Iris pigment epithelial cell (primary cell): ENCODE measurements at places on chromosomes 5 and 9.
A peak's percentile ranks its signal among the peaks of the same experiment; 100 is the strongest.

DNA sequence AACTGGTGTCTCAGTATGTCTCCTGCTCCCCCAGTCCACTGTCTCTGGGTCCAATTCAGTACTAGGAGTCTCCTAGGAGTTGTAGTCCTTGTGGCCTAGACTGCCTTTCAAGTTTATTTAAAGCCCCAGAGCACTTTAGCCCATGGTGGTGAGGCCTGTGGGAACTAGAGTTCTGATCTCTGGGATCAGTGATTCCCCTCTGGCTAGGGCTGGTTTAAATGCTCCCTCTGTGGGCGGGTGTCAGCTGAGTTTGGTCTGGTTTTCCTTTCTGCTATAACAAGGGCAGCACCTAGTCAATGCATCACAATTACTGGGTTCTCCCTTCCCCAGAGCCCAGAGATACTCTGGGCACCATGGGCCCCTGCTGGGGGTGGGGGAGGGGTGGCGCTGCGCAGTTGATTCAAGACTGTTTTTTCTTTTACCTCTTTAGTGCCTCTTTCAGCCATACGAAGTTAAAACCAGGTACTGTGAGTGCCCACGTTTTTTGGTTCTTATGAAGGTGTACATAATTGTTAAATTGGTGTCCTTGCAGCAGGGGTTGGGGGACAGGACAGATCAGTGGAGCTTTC is 9.3 kb upstream of the SLC36A3 start:
- DNase-seq = no peak

DNA sequence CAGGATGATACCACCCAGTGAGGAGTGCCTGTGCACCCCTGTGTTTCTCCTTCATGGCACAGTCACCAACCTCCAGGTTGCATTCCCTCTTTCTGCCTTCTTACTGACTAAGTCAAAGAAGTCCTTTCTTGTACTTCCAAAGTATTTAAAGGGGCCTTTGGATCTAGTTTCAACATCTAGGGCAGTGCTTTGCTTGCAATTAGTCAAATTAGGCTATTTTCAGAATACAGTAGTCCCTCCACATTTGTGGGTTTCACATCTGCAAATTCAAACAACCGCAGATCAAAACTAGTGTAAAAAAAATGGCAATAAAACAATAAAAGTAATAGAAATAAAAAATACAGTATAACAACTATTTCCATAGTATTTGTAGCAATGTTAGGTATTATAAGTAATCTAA is 333.9 kb upstream of the SEMA6A start:
- DNase-seq = no peak

GRCh38 chr5:98557916-98558315 is 215.5 kb upstream of the RGMB start:
- DNase-seq = peak; percentile 28

DNA sequence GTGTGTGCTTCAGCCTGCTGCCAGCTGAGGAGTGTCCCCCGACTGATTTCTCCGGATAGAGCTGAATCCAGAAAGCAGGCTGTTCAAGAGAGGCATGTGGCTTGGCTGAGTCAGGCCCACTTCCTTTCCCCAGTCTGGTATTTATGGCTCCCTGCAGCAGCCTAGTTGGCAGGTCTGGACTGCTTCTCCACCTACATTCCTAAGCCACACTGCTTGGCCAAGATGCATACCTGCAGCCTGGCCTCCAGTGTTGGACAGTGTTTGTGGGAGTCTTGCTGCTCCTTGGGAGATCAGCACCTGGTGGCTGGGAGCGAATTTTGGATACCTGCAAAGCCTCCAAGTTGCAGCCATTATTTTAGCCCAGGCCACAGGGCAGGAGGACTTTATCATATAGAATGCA is 670.8 kb downstream of the ACTL7B start:
- DNase-seq = peak; percentile 38

DNA sequence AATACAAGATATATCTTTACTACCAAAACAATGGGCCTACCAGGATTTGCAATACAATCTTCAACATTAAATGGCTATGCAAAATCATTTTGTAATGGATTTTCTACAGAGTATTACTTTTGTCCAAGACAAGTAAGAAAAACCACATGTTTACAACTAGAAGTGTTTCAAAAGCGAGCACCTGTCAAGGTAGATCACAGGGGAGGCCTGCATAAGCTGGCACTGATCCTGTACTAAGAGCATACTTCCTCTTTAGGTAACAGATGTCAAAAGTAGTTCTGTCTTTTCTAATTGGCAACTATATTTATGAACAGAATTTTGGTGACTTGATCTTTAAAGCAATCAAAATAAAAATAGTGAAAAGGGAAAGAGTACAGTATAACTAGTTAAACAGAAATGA is 249.0 kb downstream of the MLLT3 start:
- no peak for DNase-seq

DNA sequence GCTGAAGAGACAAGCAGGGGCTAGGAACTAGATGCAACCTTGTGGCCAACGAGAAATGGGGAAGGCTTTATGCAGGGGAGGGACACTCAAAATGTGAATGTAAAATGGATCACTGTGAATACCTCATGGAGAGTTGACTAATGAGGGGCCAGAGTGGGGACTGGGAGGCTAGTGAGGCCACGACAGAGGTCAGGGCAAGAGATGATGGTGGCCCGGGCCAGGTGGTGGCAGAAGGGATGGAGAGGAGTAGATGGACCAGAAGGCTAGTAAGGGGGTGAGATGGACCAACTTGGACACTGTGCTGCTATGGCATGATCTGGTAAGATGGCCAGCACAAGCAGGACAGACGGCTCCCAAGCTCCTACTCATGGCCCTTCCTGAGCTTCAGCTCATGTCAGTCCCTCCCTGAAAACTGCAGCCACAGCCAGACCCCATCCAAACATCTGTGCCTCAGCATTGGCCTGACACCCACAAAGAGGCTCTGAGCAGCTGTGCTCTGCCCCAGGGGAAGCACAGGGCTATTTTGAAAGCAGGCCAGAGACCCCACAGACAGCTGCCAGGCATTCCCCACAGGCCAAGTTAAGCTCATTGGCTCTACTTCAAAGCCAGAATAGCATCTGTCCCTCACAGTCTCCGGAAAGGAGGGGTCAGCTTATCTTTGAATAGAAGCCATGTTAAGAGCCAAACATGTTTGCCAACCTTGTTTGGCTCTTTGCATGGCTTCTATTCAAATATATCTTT is 22.1 kb downstream of the P4HA2 start:
- peak; percentile 57 for DNase-seq

- DNase-seq = no peak
Observed at GRCh38 chr9:75152416-75152815, 64.1 kb downstream of the OSTF1 start.

DNA sequence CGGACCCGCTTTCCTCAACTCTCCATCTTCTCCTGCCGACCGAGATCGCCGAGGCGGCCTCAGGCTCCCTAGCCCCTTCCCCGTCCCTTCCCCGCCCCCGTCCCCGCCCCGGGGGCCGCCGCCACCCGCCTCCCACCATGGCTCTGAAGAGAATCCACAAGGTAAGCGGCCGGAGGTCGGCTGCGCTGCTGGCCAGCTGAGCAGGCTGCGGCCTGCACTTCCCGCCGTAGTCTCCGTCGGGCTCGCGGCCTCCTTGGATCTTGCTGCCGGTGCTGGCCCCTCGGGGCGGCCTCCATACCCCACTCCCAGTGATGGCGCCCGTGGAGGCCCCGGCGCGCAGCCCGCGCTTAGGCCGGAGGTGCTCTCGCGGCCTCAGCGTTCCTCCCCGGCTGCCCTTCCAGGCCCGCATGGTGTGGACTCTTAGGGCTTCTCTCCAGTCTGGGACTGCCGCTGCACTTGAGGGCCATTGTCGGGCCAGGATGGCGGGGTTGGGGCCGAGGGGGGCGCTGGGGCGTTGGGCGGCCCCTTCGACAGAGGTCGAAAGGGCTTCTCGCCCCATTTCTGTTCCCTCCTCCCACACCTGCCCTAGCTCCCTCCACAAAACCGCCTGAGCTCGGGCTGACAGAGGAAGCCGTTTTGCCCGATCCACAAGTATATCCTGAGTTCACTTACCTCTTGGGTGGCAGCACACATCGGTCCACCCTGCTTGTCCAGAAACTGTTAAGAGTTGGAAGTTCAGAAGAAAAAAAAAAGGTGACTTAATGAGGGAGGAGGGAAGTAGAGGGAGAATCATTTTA is 714 bp downstream of the UBE2D2 start:
- peak; percentile 49 for DNase-seq

DNA sequence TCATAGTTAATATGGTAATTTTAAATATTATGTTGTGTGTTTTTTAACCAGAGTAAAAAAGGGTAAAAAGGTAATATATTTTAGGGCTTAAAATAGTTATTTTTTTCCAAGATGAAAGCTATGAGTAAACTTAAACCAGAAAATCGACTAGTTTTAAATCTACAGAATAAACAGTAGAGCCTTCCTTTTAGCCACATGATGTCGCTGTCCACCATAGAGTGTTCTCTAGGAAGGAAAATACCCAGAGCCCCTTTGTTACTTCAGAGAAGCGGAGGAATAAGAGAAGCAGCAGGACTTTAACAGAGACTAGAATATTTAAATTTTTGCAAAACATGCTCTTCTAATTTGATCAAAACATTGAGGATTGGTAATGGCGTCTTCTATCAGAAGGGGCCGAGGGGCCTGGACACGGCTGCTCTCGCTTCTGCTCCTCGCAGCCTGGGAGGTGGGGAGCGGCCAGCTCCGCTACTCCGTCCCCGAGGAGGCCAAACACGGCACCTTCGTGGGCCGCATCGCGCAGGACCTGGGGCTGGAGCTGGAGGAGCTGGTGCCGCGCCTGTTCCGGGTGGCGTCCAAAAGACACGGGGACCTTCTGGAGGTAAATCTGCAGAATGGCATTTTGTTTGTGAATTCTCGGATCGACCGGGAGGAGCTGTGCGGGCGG is at the start of gene PCDHA2:
Gene PCDHA2 (plus strand): TSS at position 258 of the 664 bp plus-strand sequence.
- no peak for DNase-seq

DNA sequence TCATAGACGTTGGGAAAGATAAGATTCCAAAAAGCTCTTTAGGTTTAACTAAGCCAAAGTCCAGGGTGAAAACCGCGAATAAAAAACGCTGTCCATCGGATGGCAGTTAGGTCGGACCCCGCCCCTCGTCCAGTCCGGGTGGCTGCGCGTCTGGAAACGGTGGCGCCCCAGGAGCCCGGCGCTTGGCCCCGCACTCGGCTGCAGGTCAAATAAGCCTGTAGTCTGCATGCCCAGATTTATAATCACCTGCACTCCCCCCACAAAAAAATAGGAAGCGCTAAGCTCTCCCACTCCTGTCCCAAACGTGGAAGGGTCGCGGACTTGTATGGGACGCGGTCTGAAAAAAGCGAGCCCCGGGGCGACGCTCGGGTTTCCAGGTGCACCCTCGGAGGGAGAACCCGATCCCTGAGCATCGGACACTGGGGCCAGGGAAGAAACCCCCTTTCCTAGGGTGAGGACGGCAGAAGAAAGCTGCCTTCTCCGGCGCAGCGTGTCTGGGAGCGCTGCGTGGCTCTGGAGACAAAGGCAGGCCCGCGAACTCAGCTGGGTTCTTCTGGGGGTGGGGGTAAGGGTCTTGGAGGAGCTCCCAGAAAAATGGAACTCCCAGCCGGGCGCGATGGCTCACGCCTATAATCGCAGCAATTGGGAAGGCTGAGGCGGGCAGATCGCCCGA is 923 bp upstream of the ZBTB5 start:
- peak; percentile 79 for DNase-seq

- DNase-seq = peak; percentile 57
Observed at GRCh38 chr5:36897616-36898015, 21.0 kb downstream of the NIPBL start.

- peak; percentile 43 for DNase-seq
Observed at GRCh38 chr9:90142580-90142979, 500.0 kb downstream of the DIRAS2 start.

DNA sequence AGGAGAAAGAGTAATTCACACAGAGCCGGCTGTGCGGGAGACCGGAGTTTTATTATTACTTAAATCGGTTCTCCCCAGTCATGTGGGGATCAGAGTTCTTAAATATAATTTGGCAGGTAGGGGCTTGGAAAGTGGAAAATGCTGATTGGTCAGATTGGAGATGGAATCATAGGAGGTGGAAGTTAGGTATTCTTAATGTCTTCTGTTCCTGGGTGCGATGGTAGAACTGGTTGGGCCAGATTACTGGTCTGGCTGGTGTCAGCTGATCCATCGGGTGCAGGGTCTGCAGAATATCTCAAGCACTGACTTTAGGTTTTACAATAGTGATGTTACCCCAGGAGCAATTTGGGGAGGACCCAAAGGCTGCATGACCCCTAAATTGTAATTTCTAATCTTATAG is 4.6 kb upstream of the CERCAM start:
- DNase-seq = no peak

DNA sequence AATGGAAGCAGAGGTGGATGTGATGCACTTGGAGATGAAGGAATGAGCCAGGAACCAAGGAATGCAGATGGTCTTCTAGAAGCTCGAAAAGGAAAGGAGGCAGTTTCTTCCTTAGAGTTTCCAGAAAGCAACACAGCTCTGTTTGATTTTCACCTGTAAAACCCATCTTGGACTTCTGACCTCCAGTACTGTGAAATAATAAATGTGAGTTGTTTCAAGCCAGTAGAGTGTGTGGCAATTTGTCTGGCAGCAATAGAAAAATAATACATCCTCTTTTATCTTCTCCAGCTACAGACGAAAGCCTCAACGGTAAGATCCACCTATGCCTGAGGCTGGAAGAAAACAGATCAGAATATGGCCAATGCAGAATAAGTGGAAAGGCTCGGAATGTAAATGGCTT is 199.7 kb downstream of the HINT1 start:
- DNase-seq = no peak

- DNase-seq = peak; percentile 81
Observed at GRCh38 chr5:138905541-138905940, 30.4 kb upstream of the LRRTM2 start.

DNA sequence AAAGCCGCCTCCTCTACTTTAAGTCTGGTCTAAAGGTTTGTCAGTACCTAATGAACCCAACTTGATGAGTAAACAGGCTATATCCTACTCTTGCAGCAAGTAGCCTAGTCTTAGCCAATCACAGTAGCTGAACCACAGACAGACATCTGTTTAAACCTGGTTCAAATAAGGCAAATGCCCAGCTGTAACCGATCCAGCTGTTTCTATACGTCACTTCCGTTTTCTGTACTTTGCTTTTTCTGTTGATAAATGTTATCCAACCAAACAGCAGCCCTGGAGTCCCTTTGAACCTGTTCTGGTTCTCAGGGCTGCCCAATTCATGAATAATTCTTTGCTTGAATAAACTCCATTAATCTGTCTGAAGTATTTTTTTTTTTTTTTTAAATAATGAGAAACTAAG is 76.9 kb upstream of the EQTN start:
- no peak for DNase-seq

GRCh38 chr9:121690316-121690715 is 38.9 kb downstream of the DAB2IP start:
- DNase-seq = no peak

GRCh38 chr5:55620766-55621160 is 86.0 kb upstream of the PLPP1 start:
- DNase-seq = no peak

GRCh38 chr5:170854566-170854965 is 7.3 kb upstream of the RANBP17 start:
- no peak for DNase-seq

GRCh38 chr5:109045710-109046109 is 298.0 kb downstream of the FER start:
- DNase-seq = peak; percentile 34

- peak; percentile 71 for DNase-seq
Observed at GRCh38 chr9:71249729-71250317, 128.4 kb upstream of the TRPM3 start.
